Foreskin fibroblast (primary cell): ENCODE measurements at places on chromosomes 12 and 14.

GRCh38 chr12:121668750-121669520, 519 bp downstream of the MORN3 start:
- DNase-seq = peak; percentile 29

GRCh38 chr14:80959496-80959895, 4.1 kb downstream of the TSHR start:
- DNase-seq = no peak

DNA sequence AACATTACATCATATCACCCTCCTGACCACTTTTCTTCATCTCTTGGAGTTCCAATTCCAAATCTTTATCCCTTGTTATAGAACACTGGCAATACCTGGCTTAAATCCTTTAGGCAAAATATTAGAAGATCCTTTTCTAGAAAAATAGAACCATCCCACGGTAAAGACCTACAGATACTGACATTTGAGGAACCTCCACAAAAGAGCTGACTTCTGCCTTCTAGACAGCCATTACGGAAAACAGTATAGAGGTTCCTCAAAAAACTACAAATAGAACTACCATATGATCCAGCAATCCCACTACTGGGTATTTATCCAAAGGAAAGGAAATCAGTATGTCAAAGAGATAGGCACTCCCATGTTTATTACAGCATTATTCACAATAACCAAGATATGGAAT, 241.7 kb upstream of the AMIGO2 start:
- DNase-seq = no peak

- no peak for DNase-seq
These were observed 125.0 kb upstream of the FUT8 start for GRCh38 chr14:65287264-65288131.

DNA sequence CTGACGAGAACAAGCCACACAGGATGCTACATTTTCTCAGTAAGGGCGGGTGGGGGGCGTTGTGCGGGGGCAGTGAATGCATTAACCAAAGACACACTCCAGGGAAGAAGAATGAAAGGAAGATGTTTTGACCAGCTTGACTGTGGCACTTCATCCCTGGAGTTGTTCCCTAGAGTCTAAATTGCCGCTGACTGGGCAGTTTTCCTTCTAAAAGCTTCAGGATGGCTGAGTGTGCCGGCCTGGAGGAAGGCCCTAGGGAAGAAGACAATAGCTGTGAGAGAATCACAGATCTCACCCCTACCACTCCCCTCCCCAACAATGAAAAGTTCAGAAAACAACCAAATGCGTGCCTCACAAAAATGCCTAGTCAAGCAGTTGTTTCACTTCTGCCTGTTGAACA, 67.2 kb downstream of the NKX2-1 start:
- no peak for DNase-seq

- DNase-seq = peak; percentile 89
These were observed 18.5 kb upstream of the DUSP6 start for GRCh38 chr12:89370850-89371249.

DNA sequence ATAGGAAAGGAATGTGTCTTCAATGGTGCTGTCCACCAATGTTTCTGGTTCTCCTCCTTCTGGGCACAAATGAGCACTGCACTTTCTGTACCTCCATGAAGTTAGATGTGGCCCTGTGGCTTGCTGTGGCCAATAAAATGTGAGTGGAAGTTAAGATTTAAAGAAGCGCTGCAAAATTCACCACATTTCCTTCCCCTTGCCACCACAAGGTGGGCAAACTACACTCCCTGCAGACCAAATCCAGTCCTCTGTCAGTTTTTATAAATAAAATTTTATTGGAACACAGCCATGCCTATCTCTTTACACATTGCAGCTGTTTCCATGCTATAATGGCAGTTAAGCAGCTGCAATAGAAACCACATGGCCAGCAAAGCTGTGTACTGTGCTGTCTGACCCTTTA, 141.4 kb upstream of the TMPO start:
- no peak for DNase-seq

DNA sequence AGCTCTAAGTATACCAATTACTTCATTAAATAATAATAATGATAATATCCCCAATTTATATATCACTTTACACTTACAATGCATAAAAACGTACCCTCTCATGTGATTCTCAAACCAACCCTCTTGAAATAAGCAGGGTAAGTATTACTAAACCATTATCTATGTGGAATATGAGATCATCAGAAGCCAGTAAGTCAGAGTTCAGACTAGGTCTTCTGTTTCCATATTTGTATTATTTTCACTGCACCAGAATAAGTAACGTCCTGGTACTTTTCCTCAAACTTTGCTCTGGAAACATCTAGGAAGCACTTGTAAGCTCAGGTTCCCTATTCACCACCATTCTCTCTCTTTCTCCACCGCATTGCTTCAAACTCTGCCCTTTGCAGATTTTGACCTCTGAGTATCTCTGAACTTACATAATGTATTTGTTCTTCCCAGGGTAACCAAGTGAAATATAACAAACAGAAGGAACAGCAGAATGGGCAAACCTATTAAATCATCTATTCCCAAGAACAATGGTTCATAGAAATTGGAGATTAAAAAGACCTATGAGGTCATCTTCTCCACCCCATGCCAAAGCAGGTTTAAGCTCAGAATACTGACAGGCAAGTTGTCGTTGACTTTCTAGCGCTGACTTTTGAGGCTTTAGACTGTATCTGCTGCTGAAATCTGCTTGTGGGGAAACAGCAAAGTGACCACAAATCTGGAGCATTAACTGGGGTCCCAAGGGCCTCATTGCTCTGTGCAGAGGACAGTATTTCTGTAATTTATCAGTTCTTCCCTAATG, 161.3 kb upstream of the FAR2 start:
- DNase-seq = no peak

DNA sequence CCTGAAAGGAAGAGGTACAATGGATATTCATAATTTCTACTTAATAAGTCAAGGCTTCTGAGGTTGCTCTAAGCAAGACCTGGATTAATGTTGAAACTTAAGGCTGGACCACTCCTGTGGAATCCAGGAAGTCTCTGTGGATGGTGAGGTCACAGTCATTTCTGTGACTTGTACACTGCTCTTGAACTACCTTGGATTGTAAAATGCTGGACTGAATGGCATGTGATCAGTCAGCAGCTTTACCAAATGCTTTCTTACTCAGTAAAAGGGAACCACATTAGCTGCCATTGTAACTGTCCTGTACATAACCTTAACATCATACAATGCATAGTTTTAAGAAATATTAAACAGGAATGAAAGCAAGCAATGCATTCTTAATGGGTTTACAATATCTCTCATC, 182.9 kb downstream of the NOVA1 start:
- DNase-seq = no peak

- no peak for DNase-seq
These were observed 20.9 kb upstream of the CNIH1 start for GRCh38 chr14:54462048-54462447.

- DNase-seq = no peak
These were observed 56.2 kb upstream of the BEGAIN start for GRCh38 chr14:100643426-100643825.

DNA sequence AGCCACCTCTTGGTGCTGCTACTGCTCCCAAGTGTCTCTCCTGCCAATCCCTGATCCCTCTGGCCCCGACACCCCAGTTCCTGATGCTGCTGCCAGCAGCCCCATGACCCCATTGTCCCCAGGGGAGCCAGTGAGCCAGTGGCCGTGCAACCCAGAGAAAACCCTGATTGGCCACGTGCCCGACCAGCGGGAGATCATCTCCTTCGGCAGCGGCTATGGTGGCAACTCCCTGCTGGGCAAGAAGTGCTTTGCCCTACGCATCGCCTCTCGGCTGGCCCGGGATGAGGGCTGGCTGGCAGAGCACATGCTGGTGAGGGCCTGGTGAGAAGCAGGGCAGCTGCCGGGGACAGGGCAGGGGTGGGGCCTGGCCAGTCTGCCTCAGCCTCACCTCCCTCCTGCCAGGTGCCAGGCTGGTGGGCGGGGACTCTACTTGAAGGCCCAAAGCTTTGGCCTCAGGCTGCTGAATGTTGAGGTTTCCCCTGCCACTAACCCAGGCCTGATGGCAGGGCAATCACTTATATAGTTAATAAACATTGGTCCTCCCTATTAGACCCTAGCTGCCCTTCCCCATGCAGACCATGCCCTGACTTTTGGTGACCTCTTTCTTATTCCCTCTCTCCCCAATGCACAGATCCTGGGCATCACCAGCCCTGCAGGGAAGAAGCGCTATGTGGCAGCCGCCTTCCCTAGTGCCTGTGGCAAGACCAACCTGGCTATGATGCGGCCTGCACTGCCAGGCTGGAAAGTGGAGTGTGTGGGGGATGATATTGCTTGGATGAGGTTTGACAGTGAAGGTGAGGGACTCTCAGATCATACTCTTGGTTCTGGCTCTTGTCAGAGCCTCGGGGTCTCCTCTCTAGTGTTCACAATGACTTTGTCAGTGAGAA, 5.1 kb downstream of the PCK2 start:
- no peak for DNase-seq

DNA sequence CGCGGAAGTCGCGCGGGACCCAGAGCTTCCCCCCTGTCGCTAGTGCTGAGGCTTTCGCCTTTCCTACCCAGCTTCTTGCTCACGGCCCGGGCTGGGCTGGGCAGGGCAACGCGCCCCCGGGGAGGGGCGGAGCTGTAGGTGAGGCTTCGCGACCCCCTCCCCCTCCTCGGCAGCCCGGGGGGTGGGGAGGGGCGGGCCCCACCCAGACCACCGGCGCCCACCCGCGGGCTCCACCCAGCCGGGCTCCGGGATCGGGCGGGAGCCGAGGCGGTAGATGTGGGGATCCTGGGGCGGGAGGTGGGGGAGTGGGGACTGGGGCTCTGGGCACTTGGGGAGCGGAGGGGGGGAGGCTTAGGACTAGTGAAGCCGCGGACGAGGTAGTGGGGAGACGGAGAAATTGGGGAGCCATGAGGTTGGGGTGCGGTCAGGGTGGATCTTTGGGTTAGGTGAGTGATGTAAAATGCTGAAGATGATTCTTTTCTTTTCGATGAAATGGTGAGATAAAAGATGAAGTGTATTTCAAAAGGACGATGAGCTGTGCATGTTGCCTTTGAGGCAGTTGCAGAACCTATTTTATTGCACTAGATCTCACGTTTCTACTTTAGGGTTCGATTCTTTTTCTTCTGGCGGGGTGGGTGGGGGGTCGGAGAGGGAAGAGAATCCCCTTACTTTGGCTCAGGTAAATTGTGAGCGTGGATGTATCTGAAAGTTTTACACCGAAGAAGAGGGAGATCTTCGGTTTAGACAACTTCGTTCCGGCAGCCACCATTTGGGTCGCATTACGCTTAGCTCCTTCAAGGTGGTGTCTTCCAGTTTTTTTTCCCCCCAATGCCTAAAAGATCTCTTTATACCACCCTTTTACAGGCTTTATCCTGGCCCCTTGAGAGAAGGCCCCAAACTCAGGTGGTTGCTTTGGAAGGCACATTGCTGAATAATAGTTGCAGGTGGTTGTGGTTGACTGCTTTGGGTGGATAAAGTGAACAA, 619 bp downstream of the ERC1 start:
- DNase-seq = peak; percentile 4
